ENCODE measurements at places on chromosomes 6 and 20.

DNA sequence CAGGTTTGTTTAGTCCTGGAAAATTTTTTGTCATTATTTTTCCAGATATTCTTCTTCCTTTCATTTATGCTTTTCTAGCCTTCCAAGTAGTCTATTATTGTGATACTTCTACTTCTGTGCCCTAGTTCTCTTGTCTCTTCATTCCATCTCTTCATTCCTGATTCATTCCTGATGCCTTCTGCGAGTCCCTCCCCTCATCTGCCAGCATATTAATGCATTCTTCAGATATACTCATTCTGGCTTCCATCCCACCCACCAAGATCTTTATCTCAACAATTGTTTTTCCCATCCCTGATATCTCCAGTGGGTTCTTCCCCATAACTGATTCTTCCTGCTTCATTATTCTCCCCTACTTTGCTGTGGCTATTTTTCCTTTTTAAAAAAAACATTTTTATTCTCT lies 35.2 kb downstream of the ALDH5A1 start:
- no peak for DNase-seq

DNA sequence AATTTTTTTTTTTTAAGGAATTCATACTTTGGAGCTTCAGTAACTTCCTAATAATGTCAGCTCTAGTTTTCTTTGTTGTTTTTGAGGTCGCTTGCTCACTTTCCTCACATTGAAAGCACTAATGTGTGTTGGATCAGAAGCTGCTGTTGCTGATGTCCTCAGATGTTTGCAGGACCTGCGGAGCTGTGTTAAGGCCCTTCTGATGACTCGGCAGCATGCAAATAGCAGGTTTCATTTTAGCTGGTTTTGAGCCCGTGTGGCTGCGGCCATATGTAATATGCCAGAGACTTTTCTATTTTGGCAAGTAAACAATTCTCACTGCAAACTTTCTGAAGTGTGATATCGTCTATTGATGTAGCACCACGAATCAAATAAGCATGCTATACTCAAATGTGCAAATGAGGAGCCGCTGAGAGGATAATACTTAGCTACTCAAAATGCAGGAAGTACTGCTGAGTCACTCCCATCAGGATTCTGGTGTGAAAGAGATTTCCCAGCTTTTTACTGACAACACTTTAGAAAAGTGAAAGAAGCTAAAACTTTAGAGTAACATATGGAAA lies 187.8 kb downstream of the SASH1 start:
- no peak for DNase-seq

GRCh38 chr20:9493803-9494202 lies 20.6 kb upstream of the LAMP5 start:
- DNase-seq = no peak

DNA sequence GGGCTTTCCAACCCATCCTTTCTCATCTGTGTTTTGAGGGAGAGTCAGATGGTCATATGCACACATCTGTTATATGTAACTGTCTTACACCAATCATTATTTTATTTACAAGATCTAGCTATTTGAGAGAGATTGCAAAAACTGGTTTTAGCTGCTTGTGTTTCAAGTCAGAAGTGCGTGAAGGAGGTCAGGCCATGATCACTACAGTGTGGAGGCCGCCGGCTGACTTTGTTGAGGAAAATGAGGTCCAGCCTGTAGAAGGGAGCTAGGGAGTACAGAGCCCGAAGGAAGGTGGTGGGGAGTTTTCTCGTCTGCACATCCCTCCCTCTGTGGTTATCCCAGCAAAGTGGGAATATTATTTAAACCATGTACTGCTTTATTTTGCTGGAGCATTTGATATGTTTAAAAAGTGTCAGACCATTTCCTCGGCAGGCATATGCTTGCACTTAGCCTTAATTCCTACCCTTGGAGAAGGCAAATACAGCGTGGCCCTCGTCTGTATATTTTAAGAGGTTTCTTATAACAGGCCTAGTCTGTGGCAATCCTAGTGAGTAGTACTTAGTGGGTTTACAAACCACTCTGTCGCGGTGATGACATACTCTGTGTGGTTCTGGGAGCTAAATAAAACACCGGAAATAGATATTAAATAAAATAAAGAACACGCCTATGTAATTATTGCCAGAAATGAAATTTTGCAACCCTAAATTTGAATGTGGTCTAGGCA lies 95.6 kb downstream of the UST start:
- no peak for DNase-seq

- no peak for DNase-seq
Observed at GRCh38 chr20:18331694-18332093, 43.4 kb downstream of the ZNF133 start.

GRCh38 chr6:11992086-11992485 lies 20.0 kb upstream of the HIVEP1 start:
- DNase-seq = no peak

DNA sequence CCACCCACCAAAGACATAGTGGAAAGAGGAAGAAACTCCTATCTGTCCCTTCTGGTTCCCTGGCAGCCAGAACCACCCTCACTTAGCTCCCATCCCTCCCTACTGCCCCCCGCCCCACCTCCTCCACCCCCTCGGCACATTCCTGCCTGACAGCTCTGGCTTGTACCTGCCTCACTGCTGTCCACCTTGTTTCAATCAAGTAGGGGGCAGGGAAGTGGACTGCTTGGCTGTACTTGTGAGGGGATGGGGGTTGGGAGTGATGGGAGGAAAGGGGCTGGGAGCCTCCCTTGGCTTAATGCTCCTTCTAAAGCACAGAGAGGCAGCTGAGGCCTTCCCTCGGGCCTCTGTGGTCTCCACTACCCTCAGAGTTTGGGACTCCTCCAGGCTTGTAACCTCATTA lies 22.1 kb upstream of the ZNF76 start:
- no peak for DNase-seq

- DNase-seq = peak; percentile 25
Observed at GRCh38 chr6:33904050-33904746, 100.4 kb upstream of the MLN start.

- DNase-seq = no peak
Observed at GRCh38 chr6:138857775-138858174, 61.9 kb downstream of the ECT2L start.

DNA sequence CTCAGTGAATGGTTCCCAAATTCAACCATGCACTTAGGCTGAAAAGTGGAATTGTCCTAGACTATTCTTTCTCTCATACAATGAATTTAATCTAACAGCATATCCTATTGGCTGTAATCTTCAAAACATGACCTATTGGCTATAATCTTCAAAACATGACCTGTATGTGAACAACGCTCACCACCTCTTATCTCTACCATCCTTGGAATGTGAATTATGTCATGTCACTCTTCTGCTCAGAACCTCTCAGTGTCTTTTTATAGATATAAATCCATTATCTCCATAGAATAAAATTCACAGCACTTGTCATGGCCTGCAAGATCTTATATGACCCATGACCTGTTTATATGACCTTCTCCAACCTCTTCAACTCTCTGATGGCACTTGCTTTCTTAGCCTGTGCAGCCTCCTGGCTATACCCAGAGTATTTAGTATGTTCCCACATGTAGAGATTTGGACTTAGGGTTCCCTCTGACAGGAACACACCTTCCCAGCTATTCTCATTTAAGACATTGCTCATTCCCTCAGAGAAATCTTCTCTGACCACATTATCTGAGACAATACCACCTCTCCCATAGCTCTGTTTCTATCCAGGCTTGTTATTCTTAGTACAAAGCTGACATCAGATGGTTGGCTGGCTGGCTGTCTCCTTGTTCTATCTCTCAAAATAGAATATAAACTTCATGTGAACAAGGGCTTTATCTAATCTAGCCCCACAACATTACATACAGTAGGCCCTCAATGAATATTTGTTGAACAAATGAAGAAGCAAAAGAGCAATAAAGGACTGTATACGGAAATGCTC lies 275.0 kb upstream of the PREP start:
- DNase-seq = no peak

- DNase-seq = no peak
Observed at GRCh38 chr6:79536585-79536953, 661 bp downstream of the LCA5 start.

GRCh38 chr6:38604700-38605099 lies 35.0 kb downstream of the BTBD9 start:
- DNase-seq = no peak

GRCh38 chr20:7264137-7264536 lies 496.7 kb downstream of the BMP2 start:
- no peak for DNase-seq

GRCh38 chr20:39874049-39874893 lies 814.8 kb downstream of the MAFB start:
- DNase-seq = no peak

- no peak for DNase-seq
Observed at GRCh38 chr20:7161690-7162089, 394.2 kb downstream of the BMP2 start.

DNA sequence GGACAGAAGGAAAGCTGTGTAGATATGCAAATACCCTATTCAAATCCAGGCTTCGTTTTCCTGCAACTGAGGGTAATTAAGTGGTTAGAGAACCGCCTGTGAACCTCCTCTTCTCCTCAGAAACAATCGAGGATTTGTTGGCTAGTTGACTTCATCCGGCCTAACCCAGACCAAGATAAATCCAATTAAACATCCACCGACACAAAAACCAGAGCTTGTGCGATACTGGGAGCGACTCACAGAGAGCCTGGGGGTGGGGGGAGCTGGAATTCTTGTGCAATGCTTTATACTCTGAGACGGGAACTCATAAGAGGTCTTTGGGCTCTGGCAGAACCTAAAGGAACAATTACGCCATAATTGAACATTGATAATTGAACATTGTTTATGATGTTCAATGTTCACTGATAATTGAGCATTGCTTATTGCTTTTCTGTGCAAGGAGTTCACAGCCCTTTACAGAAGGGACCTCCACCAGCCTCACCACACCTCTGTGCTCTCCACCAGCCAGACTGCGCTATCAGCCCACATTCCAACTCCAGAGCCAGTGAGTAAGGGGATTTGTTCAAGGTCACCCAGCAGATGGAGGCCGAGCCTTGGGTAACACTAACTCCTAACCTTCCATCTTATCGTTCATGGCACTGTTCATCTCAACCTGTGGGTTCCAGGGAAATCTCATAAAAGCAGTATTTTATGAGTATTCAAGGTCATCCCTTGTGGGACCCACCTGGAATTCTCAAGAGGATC lies 429.6 kb upstream of the JARID2 start:
- no peak for DNase-seq

DNA sequence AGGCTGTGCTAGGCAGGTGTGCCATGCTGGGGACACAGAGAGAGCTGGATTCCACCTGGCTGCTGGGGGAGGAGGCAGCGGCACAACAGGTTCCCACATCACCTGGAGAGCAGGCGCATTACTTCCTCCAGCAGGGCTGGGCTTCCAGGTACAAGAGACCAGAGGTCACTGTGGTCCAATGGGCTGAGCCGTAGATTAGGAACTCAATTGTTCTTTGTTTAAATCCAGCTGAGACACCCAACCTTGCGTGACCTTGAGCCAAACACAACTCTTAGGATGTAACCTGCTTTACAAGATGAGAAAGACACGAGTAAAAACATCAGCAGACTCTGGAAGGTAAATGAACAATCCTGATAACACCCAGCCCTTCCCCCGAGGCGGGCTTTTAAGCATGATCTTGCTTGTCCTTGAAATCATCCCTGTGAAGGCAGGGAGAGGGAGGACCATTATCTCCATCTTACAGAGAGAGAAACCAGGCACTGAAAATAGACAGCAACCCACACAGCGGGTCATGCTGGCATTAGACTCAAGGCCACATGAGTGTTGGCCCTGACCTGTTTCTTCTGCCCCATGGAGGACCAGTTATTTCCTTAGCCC lies 216.5 kb upstream of the RREB1 start:
- no peak for DNase-seq

DNA sequence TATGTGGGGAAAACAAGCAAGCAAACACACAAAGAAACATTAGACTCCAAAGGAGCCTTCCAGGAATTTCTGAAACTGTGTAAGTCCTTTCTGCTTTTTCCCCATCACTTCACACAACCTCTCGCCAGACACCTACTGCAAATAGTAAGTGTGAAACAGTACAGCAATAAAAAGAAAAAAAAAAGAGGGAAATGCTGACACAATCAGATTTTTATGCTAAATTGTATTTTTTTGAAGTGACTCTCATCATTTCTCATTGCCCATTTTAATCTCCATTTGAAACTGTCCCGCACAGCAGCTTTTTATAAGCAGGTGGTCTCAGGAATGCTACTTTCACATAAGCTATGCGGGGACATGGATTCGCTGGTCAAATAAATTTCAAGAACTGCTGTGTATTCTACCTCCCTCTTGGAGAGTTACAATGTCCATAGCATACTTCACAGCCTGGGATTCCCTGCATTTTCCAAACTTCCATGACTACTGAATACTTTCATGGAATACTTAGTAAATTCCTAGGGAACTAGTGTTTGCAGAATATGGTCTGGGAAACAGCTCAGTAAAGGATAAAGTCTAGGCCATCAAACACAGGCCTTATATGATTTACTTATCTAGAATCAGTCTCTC lies 139.9 kb upstream of the TSHZ2 start:
- DNase-seq = no peak

DNA sequence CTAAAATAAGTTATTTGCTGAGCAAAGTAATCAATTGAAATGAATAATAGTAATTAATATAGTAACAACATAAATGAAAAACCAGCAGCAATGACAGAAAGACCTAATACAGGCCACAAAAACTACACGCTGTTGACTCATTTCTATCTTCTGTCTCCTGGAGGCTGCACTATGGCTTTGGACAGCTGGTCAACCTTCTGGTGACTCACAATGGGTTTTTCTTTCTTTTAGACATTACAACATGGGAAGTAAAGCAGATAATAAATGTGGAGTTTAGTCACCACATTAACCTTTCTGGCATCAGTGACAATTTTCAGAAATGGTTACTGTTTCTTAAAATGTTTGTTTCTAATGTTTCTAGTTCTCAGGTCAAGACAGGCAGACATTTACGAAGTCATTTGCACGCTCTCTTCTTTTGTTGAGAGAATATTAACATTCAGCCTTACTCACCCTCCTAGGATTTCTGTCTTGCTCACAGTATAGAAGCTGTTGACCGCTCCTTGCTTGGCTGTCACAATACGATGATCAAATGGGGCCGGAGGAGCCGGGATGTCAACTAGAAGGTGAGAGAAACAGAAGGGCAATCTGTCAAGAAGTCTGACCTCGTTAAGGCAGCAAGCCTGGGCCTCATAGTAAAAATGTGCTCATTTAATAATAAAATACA lies 62.2 kb downstream of the MYLK4 start:
- DNase-seq = no peak

GRCh38 chr6:93731306-93731705 lies 311.9 kb upstream of the EPHA7 start:
- DNase-seq = no peak

DNA sequence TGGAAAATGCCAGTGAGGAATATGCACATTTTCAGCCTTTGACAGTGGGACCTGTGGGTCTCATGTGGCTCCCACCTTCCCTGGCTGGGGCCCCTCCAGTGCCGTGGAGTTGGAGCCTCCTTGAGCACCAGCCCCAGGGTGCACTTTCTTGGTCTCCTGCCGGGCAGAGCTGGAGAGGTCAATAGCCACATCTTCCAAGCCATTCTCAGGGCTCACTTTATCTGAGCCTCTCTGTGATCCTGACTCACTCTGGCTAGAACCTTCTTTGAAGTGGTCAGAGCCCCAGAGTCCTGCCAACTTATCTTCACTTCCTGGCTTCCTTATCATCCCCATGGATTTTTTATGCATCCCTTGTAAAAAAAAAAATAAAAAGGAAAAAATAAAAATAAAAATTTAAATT lies 5.7 kb downstream of the VSX1 start:
- DNase-seq = no peak

- no peak for DNase-seq
Observed at GRCh38 chr20:43799150-43799711, 72.4 kb upstream of the GTSF1L start.

All from activated CD4-positive, CD25-positive, alpha-beta regulatory T cell (primary cell).